Activated CD8-positive, alpha-beta memory T cell treated with anti-CD3 and anti-CD28 coated beads, Interleukin-2, amount 10 ng/mL, durations not matched to agents 7 days and 5 days (primary cell): ENCODE measurements at places on chromosomes 2 and 18.

- DNase-seq, result no peak
These were observed 477.5 kb downstream of the SLC4A3 start for GRCh38 chr2:220104871-220105351.

DNA sequence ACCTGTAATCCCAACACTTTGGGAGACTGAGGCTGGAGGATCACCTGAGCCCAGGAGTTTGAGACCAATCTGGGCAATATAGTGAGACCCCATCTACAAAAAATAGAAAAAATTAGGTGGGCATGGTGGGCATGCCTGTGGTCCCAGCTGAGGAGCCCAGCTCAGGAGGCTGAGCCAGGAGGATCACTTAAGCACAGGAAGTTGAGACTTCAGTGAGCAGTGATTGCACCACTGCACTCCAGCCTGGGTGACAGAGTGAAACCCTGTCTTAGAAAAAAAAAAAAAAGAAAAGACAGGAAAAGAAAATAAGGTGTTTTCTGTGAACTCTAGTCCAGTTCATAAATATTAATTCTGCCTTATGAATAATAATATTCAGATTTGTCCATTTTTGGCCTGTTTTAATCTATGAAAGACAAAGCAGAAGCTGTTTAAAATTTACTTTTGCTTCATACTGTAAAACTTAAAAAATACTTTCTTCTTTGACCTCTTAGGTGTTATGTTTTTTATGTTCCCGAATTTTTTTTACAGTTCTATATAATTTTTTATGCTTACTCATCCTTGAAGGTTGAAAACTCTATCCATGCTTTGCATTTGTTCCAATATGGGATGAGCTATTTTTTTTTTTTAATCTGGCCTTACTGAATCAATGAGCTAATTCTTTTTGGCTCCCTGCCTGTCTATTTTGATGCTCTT, 8.4 kb upstream of the ANXA4 start:
- DNase-seq, result no peak

- no peak for DNase-seq
These were observed 37.9 kb downstream of the GDF7 start for GRCh38 chr2:20704886-20705285.

GRCh38 chr2:197871780-197872456, 67.5 kb downstream of the PLCL1 start:
- no peak for DNase-seq

GRCh38 chr2:112597537-112598322, 13.3 kb downstream of the CHCHD5 start:
- DNase-seq, result no peak
